ENCODE measurements at places on chromosomes 12 and 14. TPM values are rescaled to one million over a fixed set of nuclear protein-coding genes. Genes with fewer than 3 reads are reported as not detected.
A peak's percentile ranks its signal among the peaks of the same experiment; 100 is the strongest.

GRCh38 chr12:26599096-26599695 is 233.8 kb downstream of the ITPR2 start:
- no peak for DNase-seq

- DNase-seq: peak; percentile 37
Measured at GRCh38 chr14:64447876-64448670, 17.2 kb upstream of the AKAP5 start.

DNA sequence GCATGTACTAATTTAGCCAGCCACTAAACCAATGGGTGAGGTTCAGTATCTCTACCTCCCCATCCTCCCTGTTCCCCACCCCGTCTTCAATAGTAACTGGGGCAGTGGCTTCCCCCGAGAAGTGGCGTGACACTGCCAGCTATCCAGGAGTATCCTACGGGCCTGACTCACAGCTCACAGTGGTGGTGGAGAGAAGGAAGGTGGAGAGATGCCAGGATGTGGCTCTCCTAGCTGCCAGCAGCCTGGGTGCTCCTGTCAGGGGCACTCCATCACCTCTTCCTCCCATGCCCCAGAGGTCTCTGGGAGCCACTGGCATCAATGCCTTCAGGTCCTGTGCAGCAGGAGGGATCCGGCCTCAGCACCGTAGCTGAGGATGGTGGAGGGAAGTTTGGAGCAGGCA is 49.0 kb downstream of the TSPAN11 start:
- DNase-seq: no peak

The FAM186B gene
- 0.50 TPM for total RNA-seq

- DNase-seq: no peak
Measured at GRCh38 chr14:54362089-54362504, 34.7 kb upstream of the CDKN3 start.

The CLEC1A gene
- total RNA-seq: not detected

GRCh38 chr12:106001837-106002218 is 136.9 kb downstream of the NUAK1 start:
- no peak for DNase-seq

DNA sequence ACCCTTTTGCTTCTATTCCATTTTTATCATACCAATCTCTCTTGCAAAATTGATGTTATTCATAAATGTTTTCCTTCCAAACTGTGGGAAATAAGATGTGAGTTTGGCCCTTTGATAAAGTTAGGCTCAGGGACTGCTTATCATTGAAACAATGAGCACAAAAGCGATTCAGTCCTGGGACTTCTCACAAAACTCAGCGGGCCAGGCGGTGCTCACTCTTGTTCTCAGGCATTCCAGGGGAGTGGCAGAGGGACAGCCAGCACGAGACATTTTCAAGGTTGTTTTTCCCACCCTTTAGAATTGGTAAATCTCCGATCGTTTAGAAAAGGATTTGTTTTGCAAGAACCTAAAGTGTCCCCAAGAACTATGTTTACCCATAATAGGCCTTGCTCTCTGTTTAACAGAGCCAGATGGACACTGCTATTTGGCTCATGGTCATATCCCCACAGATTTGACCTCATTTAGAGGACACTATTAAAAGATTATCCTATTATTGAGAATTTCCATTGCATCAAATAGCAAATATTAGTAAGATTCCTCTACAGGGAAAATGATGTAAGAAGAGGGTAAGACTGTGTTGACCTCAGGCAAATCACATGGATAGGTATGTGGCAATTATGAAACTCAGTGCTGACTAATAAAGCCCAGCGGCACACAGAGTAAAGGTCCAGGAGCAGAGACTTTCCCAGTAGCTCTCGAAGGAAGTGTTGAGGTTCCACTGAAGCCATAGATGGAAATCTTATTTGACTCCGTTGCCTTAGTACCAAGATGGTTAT is 102.7 kb upstream of the USP44 start:
- DNase-seq: no peak

GRCh38 chr12:13941258-13942249 is 39.8 kb downstream of the GRIN2B start:
- no peak for DNase-seq

GRCh38 chr14:68952531-68953195 is 26.4 kb downstream of the ACTN1 start:
- DNase-seq: peak; percentile 35

The SLC25A21 gene
- total RNA-seq: not detected

The ZC2HC1C gene
- not detected for total RNA-seq

Data from CD8-positive, alpha-beta T cell (primary cell).